ENCODE measurements at places on chromosomes 13 and 19. TPM values are rescaled to one million over a fixed set of nuclear protein-coding genes. Genes with fewer than 3 reads are reported as not detected.

PSG11 gene
- total RNA-seq = not detected

LRRC8E gene
- total RNA-seq = 1.00 TPM

PSG4 gene
- 31.8 TPM for total RNA-seq

SHISA7 gene
- total RNA-seq = not detected

SIGLEC10 gene
- total RNA-seq = not detected

CEACAM21 gene
- 14.9 TPM for total RNA-seq

ZNF320 gene
- total RNA-seq = 9.0 TPM

LILRB4 gene
- total RNA-seq = not detected

GRIN2D gene
- 0.64 TPM for total RNA-seq

SCGB2B2 gene
- 0.20 TPM for total RNA-seq

LSR gene
- total RNA-seq = 0.93 TPM

NKPD1 gene
- 0.05 TPM for total RNA-seq

All from mammary microvascular endothelial cell (primary cell).